ENCODE measurements at places on chromosomes 5 and 9.

DNA sequence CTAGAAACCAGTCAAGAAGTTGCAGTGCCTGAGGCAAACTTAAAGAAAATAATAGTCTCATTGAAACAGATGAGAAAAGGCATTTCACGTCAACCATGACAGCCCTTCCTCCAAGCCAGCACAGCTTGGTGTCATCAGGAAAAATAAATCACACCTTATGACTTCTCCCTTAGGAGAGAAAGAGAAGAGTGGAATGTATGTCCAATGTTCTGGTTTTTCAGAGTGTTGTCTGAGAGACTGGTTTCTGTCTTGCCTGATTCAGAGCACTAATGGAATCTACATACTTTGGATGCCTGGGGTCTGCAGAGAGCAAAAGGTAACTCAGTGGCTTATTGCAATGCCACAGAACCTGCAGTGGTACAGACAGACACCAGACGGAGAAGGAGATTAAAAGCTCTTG, 105.5 kb upstream of the PDE4D start:
- no peaks in the 10 kb centered on the region for H3K4me1 ChIP-seq
- no peak overlapping the region for H3K4me3 ChIP-seq
- DNase-seq, result no peak
- no peaks in the 10 kb centered on the region for H3K36me3 ChIP-seq

DNA sequence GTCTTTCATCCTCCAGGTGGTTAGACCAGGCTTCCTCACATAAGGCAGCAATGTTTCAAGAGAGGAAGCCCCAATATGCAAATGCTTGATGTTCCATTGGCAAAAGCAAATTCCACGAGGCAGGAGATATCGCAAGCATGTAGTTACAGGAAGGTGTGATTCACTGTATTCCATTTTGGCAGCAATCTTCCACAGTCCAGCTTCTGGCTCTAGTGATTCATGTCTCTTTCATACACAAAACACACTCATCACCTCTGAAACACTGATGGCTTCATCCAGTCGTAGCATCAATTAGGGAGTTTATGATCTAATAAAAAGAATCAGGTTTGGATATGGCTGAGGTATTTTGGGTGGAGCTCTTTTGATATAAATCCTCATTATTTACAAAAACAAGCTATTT, 552.2 kb upstream of the RIOK2 start:
- H3K36me3 ChIP-seq, result no peaks in the 10 kb centered on the region
- no peak overlapping the region for H3K27ac ChIP-seq
- no peak for DNase-seq

- no peaks in the 10 kb centered on the region for H3K4me1 ChIP-seq
- DNase-seq, result no peak
- H3K36me3 ChIP-seq, result peaks cover 21% of the 10 kb centered on the region
- H3K27ac ChIP-seq, result peak overlapping the region; percentile 67
These were observed 572 bp downstream of the ZDHHC21 start for GRCh38 chr9:14692470-14693250.

- no peaks in the 10 kb centered on the region for H3K36me3 ChIP-seq
- H3K27ac ChIP-seq, result no peak overlapping the region
- no peaks in the 10 kb centered on the region for H3K4me1 ChIP-seq
- DNase-seq, result no peak
These were observed 9.0 kb downstream of the CD274 start for GRCh38 chr9:5459289-5459829.

- H3K4me1 ChIP-seq, result no peaks in the 10 kb centered on the region
- no peak overlapping the region for H3K4me3 ChIP-seq
- H3K27ac ChIP-seq, result no peak overlapping the region
- H3K36me3 ChIP-seq, result peaks cover 78% of the 10 kb centered on the region
These were observed 45.4 kb upstream of the FBXW11 start for GRCh38 chr5:172051643-172052339.

DNA sequence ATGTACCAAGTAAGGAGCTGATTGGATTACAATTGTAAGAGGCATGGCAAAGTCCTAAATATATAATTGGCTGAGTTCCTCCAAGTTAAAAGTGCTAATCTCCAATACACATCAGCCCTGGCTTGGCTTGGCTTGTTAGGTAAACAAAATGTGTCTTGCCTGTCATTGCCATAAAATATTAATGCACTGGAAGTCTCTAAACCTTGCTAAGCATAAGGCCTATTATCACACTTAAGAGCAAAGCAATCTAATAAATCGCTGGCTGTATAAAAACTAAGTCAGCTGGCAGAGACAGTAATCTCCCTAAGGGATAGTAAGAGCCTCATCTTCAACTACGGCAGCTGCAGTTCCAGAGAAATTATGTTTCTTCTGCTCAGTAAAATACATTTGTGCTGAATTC, 418.6 kb upstream of the GRAMD2B start:
- H3K27me3 ChIP-seq, result no peaks in the 10 kb centered on the region
- H3K4me3 ChIP-seq, result no peak overlapping the region
- no peak overlapping the region for H3K27ac ChIP-seq
- no peaks in the 10 kb centered on the region for H3K4me1 ChIP-seq

- no peak overlapping the region for H3K4me3 ChIP-seq
- DNase-seq, result no peak
- H3K27me3 ChIP-seq, result no peaks in the 10 kb centered on the region
- no peak overlapping the region for H3K27ac ChIP-seq
- no peaks in the 10 kb centered on the region for H3K4me1 ChIP-seq
These were observed 46.0 kb upstream of the COL15A1 start for GRCh38 chr9:98897745-98898144.

DNA sequence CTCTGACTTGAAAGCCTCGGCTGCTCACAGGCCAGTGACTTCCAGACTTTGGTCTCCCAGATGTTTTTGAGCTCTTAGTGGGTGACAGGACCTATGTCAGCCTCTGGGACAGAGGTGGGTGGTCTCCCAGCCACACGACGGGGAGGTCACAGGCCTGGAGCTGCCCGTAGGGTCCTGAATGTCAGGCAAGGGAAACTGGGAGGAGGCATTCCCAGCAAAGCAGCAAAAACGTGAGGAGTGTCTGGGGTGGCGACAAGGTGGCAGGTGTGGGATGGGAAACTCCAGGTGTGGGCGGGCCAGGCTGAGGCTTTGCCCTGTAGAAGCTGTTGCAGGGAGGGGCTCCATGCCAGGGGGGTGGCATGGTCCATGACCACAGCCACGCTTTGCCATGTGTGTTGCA, 110.5 kb downstream of the CACNA1B start:
- H3K4me1 ChIP-seq, result no peaks in the 10 kb centered on the region
- H3K4me3 ChIP-seq, result no peak overlapping the region
- DNase-seq, result peak; percentile 34
- no peaks in the 10 kb centered on the region for H3K27me3 ChIP-seq
- no peaks in the 10 kb centered on the region for H3K36me3 ChIP-seq
- H3K27ac ChIP-seq, result no peak overlapping the region

DNA sequence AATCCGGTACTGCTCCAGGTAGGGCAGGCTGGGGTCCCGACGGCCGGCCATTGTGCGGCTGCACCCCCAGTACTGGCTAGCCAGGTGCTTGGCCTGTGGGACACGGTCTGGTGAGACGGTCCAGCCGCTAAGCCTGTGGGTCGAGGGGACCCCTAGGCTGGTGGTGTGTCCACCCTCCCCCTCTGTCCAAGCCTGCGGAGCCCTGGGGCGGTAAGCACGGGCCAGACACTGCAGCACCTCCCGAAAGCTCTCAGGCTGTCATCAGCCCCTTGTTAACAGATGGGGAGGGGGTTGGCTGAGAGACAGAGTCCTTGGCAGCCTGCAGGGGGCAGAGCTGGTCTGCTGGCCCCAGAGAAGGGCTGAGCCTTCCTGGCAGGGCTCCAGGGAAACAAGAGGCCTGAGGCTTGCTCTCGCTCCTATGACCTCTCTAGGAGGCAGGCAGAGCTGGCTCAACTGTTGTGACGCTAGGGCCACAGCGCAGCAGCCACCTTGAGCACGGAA, 11.8 kb upstream of the MRNIP start:
- H3K36me3 ChIP-seq, result no peaks in the 10 kb centered on the region
- H3K4me1 ChIP-seq, result no peaks in the 10 kb centered on the region
- H3K4me3 ChIP-seq, result no peak overlapping the region
- no peaks in the 10 kb centered on the region for H3K27me3 ChIP-seq
